Stimulated activated CD4-positive, alpha-beta T cell treated with anti-CD3 and anti-CD28 coated beads, TNF-alpha, amount 100 ng/mL, for 1 hour (primary cell): ENCODE measurements at places on chromosomes 7 and 10.

GRCh38 chr7:19113855-19114550 lies 3.4 kb downstream of the TWIST1 start:
- DNase-seq = no peak

- no peak for DNase-seq
These were observed 813.0 kb downstream of the TYW1 start for GRCh38 chr7:67809586-67809985.

- DNase-seq = no peak
These were observed 100.7 kb downstream of the GRID1 start for GRCh38 chr10:86265895-86266259.

GRCh38 chr10:5550621-5551530 lies 26.1 kb downstream of the CALML3 start:
- DNase-seq = no peak

DNA sequence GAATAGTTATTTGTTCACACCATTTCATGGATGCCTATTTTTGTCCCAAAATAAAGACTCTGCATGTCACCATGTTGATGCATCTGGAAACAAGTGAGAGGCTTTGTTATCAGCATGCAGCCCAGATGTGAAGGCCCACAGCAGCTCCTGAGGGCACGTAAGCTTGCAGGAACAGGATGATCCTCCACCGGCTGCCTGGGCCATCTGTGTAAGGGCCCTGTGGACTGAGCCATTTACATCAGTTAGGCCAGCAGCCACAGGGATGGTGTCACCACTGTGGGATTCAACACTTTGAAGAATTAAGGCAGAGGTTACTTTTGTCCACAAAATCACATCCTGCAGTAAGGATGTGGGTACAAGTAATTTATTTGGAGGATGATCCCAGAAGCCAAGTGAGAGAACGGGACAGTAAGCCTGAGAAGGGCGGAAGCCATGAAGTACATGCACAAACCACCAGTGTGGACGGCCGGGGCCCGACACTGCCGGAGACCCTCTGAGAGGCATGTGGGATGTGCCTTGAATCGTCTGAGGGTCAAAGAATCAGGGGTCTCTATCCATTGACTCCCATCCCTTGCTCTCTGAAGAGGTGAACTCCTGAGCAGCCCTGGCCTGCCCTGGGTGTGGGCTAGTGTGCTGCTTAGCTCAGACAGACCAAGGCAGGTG lies 609.7 kb downstream of the DNAJB6 start:
- DNase-seq = no peak

GRCh38 chr10:71766717-71767419 lies 6.5 kb downstream of the VSIR start:
- no peak for DNase-seq

GRCh38 chr10:95429639-95430038 lies 131.5 kb downstream of the SORBS1 start:
- no peak for DNase-seq

GRCh38 chr7:131656980-131657723 lies 100.7 kb upstream of the PODXL start:
- DNase-seq = no peak

DNA sequence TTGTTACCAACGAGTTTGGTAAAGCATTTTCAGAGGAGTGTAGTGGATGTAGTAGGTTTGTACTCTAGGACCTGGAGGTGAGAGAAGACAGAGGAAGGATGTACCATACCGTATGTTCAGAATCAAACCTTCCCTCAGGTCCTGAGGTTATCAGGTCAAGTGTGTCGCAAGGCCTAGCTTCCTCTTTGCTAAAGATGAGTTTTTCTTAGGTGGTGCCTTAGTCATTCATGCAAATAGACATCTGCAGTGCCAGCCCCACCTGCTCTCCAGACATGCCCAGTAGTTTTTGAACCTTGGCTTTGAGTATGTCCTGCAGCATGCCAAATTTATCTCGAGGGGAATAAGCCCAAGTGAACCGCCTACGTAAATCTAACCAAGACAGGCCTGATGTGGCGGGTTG lies 71.3 kb downstream of the HDAC9 start:
- DNase-seq = no peak

DNA sequence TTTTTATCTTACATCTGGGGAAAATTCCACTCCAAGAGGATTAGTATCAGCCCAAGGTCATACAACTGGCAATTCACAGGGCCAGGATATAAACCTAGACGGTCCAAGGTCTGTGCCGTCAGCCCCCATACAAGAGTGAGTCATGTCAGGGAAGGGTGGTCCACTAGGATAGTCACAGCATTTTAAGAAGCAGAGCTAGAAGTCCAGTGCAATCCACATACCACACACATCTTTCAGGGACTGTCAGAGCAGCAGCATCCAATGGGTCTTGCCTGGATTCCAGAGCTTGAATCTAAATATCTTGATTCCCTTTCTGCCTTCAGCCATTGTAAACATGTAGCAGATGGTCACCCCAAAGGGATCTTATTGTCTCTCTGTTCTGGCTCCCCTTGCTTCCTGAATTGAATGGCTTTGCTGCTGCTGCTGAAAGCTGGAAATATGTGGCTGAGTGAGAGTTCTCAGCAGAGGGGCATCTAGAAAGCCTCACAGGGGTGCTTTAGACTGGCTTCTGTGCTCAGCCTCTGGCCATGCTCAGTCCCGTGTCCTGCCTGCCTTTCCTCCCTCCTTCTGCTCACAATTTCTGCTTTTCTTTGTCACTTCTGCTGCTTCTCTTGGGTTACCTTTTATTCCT lies 9.9 kb upstream of the OR6V1 start:
- no peak for DNase-seq
